ENCODE measurements at places on chromosomes 1 and 21.

DNA sequence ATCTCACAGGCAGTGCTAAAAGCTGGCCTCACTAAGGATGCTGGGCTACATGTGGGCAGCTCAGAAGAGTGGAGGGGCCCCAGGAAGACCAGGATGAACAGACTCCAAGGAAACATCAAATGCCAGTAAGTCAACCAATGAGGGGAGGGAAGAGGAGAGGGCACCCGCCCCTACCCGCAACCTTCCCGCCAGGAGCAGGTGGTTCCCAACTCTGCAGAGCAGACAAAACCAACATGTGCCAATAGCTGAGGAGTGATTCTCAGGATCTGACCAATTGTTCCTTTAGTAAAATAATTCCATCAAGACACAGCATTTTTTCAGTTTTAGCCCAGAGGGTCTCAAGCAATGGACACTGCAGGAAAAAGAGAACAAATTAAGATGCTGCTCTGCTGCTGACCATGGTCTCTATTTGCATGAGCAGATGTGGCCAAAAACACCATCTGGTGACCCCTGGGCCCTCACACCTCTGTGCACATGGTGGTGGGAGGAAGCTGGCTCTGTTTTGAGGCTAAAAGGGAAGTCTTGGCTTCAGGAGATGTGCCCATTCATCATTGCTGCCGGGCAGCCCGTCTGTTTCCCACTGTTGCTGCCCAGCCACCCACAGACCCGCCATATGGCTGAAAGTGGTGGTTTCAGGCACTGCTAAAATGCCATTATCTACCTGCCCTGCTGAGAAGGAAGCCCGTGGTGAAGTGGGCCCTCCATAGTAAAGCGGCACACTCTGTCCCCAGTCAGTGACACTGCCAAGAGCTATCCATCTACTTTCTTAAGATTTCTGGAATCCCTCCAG lies 231.8 kb downstream of the KCNH1 start:
- DNase-seq = no peak

DNA sequence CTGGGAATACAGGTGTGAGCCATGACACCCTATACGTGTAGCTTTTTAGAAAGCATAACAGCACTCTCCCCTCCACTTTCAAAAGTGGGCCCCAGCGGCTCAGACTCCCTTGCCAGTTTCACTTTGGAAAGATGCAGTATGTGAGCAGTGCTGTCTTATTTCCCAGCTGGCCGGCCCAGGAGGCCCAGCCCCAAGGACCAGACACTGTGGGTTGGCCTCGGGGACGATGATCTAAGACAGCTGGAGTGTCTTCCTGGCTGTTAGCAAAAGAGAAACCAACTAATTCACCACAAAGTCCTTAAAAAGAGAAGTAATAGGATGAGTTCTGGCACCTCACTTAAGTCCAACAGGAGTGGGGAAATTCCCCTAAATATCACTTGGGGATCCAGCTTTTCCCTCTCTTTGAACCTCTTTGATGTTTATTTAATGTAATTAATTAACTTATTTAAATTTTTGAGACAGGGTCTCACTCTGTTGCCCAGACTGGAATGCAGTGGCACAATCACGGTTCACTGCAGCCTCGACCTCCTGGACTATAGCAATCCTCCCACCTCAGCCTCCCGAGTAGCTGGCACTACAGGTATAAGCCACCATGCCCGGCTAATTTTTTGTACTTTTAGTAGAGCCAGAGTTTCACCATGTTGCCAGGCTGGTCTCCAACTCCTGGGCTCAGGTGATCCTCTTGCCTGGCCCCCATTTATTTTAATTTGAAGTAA lies 17.6 kb upstream of the CLIC4 start:
- DNase-seq = no peak

- DNase-seq = no peak
Observed at GRCh38 chr1:75338616-75339483, 204.7 kb downstream of the LHX8 start.

- no peak for DNase-seq
Observed at GRCh38 chr1:2133879-2134215, 60.7 kb downstream of the FAAP20 start.

DNA sequence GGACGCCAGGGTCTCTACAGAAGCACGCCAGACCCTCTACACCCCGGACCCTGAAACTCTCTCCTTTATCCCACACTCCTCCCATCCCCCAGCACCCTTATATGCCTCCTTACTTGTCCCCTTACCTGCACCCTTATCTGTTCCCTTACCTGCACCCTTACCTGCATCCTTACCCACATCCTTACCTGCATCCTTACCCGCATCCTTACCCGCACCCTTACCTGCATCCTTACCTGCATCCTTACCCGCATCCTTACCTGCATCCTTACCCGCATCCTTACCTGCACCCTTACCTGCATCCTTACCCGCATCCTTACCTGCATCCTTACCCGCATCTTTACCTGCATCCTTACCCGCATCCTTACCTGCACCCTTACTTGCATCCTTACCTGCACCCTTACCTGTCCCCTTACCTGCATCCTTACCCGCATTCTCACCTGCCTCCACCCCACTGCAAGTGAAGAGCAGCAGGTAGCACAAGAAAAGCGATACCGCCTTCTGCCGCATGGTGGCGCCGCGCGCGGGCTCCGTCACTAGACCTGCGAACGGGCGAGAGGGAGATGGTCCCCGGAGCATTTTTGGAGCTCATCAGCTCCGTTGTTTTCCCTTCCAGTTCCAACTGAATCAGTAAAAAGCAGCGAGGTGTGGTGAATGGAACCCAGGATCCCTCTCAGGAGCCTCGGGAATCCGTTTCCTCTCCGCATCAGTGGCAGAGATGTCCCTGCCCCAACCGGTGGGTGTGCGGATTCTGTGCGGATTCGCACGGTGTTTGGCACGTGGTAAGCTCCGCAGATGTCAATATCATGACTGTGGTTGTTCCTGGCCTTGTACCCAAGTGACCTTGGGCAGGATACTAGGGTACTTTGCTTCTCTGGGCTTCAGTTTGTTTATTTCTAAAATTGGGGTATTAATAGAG lies 2.9 kb downstream of the IFI6 start:
- DNase-seq = peak; percentile 76

DNA sequence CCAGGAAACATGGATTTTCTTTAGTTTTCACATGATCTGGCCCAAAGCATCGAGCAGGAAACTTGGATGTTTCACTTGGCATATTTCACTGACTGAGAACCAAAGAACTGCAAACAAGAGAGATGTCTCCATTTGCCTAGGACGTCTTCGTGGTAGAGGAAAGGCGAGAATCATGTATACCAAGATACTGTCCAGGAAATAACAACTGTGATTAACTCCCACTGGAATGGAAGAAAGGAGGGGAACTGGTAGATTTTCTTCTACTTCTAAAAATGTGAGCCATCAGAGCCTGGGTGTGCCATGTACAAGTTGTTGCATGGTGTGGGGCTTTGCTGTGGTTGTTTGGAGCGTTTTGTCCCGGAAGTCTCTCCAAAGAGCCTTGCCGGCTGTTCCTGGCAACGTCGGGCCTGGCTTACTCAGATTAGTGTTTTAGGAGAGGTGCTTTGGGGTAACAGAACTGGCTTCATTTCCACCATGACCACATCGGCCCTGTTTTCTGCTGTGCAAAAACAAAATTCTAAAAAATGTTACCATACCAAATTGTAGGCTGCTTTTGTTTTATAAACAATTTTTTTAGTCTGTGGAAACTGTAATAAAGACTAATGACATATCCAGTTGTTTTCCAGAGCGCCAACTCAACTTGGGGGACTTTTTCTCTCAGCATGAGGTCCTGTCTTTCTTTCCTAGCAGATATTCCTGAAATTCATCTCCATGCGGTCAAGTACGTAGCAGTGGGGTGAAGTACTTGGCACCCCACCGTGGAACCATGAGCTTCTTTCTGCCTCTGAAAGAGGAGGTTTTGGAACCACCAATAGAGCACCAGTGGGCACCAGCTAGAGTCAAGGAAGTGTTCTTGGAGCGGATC lies 118.3 kb downstream of the TM2D1 start:
- DNase-seq = no peak

DNA sequence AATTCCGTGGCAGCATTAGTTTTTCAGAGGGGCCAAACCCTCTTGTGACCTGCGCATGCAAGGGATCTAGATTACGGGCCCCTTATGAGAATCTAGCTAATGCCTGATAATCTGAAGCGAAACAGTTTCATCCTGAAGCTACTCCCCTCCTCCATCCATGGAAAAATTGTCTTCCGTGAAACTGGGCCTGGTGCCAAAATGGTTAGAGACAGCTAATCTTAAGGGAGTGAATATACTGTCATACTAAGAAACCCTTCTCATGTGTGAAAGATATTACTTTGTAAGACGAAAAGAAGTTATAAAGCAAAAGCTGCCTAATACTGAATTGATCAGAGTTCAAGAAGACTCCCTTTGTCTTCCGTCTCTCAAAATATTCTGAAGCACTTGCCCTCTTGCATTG lies 166.3 kb downstream of the DUSP10 start:
- DNase-seq = no peak

DNA sequence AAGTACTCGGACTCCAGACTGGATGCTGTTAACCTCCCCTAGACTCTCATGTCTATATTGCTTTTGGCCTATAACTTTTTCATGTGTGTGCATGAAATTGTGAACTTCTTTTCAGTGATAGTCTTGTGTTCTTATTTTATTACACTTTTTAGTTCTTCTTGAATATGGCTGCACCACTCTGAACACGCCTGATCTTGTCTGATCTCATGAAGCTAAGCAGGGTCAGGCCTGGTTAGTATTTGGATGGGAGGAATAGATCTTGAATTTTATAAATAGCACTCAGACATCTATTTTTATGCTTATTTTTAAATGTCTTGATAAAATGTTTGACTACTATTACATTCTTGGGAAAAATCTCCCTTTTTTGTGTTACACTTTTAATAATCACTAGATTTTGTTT lies 22.4 kb downstream of the TCP10L start:
- DNase-seq = no peak

- DNase-seq = no peak
Observed at GRCh38 chr1:230768903-230769570, 21.8 kb downstream of the CAPN9 start.

DNA sequence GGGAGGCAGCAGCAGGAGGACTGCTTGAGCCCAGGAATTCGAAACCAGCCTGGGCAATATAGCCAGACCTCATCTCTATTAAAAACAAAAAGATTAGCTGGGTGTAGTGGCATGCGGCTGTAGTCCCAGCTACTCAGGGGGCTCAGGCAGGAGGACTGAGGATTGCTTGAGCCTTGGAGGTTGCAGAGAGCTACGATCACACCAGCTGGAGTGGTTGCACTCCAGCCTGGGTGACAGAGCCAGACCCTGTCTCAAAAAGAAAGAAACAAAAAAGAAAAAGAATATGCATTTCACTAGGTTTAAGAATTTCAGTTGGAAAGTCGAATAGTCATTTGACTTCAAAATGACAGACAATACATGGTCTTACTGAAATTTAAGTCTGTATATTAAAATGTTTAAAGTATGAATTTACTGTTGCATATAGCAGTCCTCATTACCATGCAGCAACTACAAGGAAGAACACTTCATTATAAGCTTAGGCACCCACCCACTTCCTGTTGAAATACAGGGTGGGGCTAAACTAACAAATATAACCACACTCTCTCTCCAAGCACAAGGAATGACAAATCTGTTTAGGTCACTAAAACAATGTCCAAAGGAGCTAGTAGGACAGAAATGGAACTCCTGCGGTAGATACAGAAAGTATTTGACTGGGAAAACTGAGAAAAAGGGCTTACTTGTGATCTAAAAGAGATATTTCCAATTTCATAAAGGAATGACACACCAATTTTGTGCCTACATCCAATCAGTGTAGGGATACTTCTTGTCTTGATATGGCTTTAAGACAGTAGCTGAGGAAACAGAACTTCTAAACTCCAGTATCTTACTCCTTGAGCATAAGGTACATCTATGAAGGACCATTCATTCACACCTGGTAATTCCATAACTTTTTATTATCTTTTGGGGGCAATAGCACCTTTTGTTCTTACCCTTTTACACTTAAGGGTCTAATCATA lies 44.1 kb downstream of the GPR3 start:
- no peak for DNase-seq

GRCh38 chr1:106289265-106289928 lies 767.1 kb upstream of the PRMT6 start:
- DNase-seq = no peak

DNA sequence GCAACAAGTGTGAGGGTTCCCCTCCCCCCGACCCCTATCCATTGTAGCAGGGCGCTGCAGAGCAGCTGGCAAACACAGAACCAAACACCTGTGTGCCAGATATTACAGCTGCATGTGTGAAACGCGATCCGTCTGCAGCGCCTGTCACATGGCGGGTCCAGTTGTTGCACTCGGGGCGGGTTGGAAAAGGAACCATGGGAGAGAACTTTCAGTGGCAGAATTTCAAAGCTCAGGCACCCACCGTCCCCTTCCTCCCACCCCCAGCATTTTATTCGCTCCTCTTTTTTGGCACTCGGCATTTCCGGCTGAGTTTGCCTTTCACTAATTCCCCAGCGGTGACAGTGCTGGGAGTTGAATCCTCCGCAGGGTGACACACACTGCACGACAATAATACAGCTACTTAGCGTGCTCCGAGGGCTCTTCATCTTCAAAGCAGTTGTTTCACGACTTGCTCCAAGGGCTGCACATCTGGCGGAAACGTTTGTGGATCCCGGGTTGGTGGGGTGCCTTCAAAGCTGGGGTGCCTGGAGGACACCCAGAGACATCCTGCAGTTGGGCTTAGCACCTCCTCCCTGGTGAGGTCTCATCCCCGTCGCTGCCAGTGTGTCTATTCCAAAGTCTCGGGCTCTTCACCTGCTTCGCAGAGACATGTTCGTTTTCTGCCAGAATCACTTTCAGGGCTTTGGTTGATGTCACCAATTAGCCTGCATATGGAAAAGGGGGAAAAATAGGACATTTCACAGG lies 180.7 kb downstream of the ZBTB18 start:
- no peak for DNase-seq

- no peak for DNase-seq
Observed at GRCh38 chr1:188668083-188668482, 1809.6 kb downstream of the BRINP3 start.

GRCh38 chr21:33981391-33982101 lies 65.9 kb upstream of the ATP5PO start:
- no peak for DNase-seq

DNA sequence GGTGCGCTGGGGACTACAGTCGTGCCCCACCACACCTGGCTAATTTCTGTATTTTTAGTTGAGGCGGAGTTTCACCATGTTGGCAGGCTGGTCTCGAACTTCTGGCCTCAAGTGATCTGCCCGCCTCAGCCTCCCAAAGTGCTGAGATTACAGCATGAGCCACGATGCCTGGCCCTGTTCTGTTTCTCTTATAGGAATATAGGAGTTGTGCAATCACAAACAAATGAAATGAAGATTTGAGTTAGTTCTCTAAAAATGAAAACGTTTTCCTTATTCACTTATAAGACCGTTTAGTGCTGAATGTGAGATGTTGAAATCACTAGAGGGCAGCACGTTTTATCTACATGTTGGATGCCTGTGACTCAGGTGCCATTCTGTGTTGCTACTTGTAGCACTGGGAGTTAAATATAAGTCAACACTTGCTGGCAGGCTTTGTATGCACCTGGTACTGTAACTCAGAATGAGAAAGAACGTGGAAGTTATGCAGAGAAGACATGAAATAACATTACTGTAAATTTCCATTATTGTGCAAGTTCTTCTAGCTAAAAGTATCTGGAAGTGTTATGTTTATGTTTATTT lies 45.8 kb downstream of the MIGA1 start:
- no peak for DNase-seq

- no peak for DNase-seq
Observed at GRCh38 chr1:66383168-66383567, 150.8 kb upstream of the SGIP1 start.
